HCT116 (cell line): ENCODE measurements at places on chromosomes 11 and 22.

DNA sequence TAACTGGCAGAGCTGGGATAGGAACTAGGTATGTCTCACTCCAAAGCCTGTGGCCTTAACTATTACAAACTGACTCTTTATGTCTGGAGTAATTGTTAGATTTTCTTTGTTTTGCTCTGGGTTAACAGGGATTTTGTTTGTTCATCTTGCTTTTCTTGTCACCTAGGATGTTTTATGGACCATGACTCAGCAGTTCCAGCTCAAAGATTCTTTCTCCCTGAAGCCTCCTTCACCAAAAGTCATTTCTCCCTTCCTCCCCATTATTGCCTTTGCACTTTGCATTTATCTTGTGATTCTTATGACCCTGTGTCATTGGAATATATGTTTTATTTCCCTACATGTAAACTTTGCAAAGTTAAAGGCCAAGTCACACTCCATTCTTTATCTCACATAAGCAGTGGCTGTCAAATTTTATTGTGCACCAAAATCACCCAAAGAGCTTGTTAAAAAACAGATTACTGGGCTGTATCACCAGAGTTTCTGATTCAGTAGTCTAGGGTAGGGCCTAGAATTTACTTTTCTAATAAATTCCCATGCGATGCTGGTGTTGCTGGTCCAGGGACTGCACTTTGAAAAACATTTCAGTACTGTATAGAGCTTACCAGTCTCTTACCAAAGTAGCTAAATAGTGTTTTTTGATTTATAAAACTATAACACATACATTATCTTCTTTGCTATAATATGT, 327.7 kb downstream of the DLG2 start:
- DNase-seq: no peak

DNA sequence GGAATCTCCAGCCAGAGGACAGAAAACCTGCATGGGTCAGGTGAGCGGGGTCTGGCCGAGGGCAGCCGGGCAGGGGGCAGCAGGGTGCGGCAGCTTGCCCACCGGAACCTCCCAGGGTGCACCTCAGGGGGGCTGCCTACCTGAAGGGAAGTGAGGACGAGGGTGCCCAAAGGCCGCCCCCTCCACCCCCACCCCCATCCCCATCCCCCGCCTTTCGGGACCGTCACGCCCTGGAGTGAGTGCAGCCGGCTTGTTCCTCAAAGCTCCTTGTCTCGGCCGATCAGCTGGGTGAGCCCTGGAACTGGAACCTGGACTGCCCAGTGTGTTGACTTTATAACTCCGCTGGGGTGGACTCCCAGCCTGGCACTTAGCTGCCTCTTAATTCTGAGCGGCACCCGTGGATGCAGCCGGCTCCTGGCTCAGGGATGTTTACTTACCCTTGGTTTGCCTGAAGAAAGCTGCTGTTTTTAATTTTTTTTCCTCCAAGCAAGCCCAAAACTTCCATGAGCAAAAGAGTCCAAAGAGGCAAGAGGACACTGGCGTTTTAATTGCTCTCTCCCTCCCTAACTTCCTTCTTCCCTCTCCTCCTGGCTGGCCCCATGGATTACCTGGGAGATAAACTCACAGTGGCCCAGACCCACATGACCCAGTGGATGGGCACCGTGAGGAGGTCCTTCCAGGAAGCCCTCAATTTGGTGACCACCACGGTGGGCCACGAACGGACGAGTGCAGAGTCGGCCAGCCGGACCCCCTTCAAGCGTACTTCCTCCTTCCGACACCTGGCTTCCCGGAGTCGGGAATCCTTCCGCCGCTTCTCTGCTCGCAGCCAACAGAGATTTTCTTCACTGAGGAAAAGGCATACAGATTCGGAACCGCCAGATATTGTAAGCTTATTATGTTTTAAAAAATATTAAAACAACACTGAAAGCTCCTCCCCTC, 87.8 kb upstream of the CRYBB3 start:
- no peak for DNase-seq

DNA sequence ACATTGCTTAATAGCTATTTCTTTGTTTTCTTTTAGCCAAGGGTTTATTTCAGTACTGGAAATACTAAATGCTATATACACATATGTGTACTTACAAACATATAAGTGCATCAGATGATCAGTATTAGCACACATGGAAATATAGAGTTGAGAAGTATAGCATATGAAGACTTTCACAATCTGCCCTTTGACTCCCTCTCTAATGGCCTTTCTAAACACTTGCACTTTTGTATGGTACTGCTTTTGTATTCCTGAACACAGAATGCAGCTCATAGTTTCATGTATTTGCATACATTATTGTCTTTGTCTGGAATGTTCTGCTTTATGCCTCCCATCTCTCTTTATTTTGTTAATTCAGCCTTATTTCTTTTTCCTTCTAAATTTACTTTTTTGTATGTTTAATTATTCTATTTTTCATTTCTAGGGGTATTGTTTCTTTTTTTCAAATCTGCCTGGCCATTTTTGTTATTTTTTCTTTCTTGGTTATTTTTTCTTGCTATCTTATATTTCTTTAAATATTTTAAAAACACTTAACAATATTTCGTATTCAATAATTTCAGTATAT, 28.8 kb downstream of the ACER3 start:
- DNase-seq: no peak

- DNase-seq: no peak
Measured at GRCh38 chr11:95308512-95309035, 77.6 kb upstream of the SESN3 start.

DNA sequence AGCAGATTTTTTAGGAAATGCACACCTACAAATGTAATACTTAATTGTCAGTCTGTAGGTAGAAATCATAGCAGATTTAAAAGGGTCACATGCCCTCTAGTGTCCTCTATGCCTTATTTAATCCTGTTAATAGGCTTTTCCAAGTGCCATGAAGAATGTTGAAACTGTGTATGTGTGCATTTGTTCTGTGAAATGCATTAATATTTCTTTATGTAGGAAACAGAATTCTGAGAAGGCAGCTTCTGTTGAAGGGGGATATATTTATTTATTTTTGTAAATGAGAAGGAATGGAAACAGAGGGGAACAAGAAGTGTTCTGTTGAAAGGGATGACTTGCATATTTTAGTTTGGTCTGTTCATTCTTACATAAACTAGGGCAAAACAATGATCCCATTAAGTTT, 51.0 kb downstream of the SVIP start:
- no peak for DNase-seq

DNA sequence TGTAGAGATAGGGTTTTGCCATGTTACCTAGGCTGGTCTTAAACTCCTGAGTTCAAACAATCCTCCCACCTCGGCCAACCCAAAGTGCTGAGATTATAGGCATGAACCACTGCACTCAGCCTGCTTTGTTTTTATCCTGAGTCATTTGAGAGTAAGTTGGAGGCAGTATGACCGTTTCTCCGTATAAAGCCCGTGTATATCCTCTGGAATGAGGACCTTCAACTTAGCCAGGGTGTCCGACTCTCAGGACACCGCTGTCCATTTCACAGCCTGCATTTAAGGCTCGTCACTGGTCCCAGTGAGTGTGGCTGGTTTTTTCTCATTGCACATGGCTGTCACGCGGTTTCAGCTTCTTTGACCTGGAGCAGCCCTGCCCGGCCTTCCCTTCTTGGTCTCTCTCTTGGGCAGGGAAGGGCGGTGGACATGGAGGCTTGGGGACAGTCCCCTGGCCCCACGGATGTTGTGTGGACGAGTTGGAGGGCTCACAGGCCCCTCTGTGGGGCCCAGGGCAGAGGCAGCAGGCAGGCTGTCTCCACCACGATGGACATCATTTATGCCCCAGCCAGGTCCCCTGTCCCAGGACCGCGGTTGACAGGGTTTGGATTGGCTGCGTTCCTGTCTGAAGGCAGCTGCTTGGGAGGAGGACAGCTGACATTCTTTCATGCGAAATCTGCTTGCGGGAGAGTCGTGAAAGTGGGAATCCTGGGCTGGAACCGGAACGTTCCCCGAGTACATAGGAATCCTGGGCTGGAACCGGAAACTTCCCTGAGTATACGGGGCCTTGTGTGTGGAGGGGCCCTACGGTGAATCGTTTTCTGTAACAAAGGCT, 93.3 kb downstream of the KCNQ1 start:
- DNase-seq: no peak

DNA sequence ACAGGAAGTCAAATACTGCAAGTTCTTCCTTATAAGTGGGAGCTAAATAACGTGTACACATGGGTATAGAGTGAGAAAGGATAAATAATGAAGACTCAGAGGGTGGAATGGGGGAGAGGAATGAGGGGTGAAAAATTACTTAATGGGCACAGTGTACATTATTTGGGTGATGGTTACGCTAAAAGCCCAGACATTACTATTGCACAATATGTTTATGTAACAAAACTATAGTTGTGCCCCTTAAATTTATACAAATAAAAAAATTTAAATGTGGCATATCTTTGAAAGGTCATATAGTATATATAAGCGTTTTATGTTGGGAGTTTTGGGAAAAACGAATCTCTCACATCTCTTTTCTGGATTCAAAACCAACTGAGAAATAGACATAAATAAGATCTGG, 96.1 kb downstream of the KIF18A start:
- DNase-seq: no peak

- DNase-seq: no peak
Measured at GRCh38 chr11:64096835-64097234, 61.1 kb downstream of the FLRT1 start.

DNA sequence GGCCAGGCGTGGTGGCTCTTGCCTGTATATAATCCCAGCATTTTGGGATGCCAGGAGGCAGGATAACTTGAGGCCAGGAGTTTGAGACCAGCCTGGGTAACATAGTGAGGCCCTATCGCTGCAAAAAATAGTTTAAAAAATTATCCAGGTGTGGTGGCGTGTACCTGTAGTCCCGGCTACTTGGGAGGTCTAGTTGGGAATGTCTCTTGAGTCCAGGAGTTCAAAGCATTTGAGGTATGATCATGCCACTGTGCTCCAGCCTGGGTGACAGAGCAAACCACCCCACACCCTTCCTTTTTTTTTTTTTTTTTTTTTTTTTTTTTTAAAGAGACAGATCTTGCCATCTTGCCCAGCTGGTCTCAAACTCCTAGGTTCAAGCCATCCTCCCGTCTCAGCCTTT, 16.8 kb downstream of the CBL start:
- DNase-seq: no peak

DNA sequence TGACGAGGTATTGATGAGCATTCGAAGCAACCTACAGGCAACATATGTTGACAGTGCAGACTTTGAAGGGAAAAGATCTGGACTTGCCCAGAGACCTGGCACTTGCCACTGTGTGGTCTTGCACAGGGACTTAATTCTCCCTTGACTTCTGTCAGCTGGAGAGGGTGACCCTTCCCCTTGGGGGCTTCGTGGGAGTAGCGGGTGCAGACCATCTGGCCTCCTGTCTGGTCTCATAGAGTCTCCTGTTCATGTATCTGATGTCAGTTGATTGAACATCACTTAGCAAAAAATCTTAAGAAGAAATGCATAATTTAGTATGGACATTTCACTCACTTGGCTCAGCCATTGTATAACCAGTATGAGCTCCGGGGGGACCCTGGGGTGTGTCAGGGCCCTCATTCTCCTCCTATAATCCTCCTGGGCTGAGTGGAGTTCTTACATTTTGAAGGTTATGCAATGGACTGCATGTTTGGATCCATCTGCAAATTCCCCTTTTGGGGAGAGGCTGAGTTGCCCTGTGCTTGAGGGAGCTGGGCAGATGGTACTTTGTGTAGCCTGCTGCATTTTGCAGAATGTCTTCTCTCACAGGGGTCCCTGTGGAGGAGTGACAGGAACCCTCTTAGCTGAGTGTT, 13.0 kb downstream of the BCR start:
- no peak for DNase-seq

DNA sequence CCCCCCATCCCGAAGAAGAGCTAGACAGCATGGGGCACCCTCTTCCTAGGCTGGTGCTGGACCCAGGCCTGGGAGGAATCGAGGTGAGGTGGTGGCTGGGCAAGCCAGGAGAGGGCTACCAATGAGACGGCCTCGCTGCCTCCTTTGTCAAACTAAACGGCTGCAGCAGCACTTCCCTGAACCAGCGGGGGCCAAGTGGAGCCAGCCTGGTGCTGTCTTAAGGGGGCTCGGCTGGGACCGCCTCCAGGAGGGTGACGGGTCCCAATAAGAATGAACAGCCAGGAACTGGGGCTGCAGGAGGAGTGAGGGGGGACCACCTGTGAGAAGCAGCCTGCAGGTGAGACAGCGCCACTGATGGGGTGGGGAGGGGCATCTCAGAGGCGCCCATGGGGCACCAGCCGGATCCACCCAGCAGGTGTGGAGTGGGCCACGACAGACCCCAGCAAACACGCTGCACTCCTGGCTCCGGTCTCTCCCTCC, 17.1 kb downstream of the IFT27 start:
- no peak for DNase-seq

GRCh38 chr22:36702842-36703215, 723 bp downstream of the CACNG2 start:
- DNase-seq: no peak

DNA sequence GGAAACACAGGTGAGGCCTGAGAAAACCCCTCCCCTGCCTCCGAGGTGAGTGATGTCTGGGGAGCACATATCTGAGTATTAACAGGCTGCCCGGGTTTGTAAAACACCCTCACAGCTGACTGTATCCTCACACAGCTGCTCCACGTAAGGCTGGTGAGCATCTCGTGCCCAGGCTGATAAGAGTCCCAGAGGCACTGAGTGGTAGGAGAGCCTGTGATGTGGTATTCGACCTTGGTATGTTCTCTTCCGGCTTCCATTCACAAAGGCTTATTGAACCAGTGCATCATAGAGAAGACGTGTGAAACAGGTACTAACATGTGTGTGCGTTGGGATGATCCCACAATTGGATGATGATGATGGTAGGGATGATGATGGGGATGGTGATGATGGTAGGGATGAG, 71.7 kb downstream of the RASSF10 start:
- DNase-seq: no peak

- DNase-seq: no peak
Measured at GRCh38 chr11:97356144-97356543, 966.3 kb downstream of the JRKL start.

DNA sequence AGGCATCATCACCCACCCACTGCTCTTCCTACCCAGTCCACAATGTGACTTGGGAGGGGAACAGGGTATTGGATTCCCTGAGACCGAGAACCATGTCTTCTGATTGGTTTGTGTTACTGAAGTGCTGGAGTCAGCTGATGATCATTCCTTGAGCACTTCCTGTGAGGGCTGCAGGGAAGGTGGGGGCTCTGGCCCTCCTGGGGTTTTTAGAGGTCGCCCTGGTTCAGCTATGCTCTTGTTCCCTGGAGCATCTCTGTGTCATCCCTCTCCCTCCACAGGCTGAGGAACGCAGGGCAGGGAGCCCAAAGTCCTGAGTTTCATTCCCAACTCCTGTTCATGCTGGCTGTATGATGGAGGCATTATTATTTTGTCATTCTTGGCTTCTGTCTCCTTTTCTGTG, 6.7 kb downstream of the ZC3H7B start:
- no peak for DNase-seq

DNA sequence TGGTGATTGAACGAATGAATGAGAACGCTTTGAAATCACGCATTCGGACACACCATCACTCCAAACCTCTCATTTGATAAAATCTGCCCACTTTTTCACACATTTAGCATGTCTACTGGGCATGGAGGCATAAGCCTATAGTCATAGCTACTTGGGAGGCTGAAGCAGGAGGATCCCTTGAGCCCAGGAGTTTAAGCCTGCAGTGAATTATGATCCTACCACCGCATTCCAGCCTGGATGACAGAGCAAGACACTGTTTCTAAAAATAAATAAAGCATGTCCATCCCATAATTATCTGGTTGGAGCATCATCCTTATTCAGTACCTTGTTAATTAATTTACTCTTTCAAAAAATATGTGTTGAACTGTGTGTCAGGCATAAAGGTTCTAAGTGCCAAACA, 3.3 kb upstream of the PICALM start:
- no peak for DNase-seq
